ENCODE measurements at places on chromosomes 12 and 14.

- H3K36me3 ChIP-seq: no peaks in the 10 kb centered on the region
- no peak overlapping the region for H3K4me3 ChIP-seq
- H3K27me3 ChIP-seq: no peaks in the 10 kb centered on the region
- no peaks in the 10 kb centered on the region for H3K4me1 ChIP-seq
- no peak overlapping the region for H3K27ac ChIP-seq
- no peak for DNase-seq
These were observed 46.5 kb downstream of the CHGA start for GRCh38 chr14:92969430-92969829.

GRCh38 chr12:49750027-49750995, 9.0 kb downstream of the TMBIM6 start:
- H3K27ac ChIP-seq: no peak overlapping the region
- DNase-seq: peak; percentile 44
- no peaks in the 10 kb centered on the region for H3K27me3 ChIP-seq
- peaks cover 72% of the 10 kb centered on the region for H3K36me3 ChIP-seq
- no peak overlapping the region for H3K4me3 ChIP-seq

- no peak for DNase-seq
- peaks cover 36% of the 10 kb centered on the region for H3K36me3 ChIP-seq
- no peaks in the 10 kb centered on the region for H3K27me3 ChIP-seq
- no peak overlapping the region for H3K27ac ChIP-seq
These were observed 32.9 kb downstream of the NIN start for GRCh38 chr14:50798048-50798421.

GRCh38 chr14:36570065-36570464, 12.3 kb downstream of the NKX2-8 start:
- no peak overlapping the region for H3K4me3 ChIP-seq
- DNase-seq: no peak
